ENCODE measurements at places on chromosomes 7 and 10.

GRCh38 chr7:28407651-28408050, 4.7 kb upstream of the CREB5 start:
- no peak for DNase-seq

- no peak for DNase-seq
These were observed 1148.5 kb upstream of the AUTS2 start for GRCh38 chr7:68449816-68450215.

GRCh38 chr10:70913893-70914240, 25.5 kb upstream of the PCBD1 start:
- peak; percentile 27 for DNase-seq

- no peak for DNase-seq
These were observed 63.7 kb upstream of the STEAP1B start for GRCh38 chr7:22563621-22564241.

DNA sequence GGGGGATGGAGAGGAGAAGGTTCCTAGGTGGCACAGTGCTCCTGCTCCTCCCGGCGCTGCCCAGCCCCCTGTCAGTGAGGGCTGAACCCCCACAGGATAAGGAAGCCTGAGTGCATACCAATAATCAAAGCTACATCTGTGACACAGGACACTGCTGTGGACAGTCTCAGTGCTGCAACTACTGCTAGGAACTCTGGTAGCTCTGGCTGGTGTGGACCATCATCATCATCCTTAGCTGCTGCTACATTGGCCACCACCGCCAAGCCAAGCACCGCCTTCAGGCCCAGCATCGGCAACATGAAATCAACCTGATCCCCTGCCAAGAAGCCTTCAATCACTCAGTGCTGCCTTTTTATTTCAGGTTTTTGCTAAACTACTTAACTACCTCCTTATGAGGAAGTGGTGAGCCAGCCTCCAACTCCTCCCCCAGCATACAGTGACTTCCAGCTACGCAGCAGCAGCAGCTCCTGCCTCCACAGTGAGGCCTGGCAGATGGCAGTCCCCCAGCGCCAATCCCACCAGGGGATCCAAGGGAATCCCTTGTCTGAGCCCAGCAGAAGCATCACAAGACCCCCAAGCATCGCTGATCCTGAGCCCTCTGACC, 32.1 kb upstream of the SLC26A4 start:
- DNase-seq, result no peak

- no peak for DNase-seq
These were observed 22.2 kb upstream of the UNCX start for GRCh38 chr7:1210321-1210978.

- DNase-seq, result no peak
These were observed 4.4 kb upstream of the STEAP4 start for GRCh38 chr7:88310956-88311674.

DNA sequence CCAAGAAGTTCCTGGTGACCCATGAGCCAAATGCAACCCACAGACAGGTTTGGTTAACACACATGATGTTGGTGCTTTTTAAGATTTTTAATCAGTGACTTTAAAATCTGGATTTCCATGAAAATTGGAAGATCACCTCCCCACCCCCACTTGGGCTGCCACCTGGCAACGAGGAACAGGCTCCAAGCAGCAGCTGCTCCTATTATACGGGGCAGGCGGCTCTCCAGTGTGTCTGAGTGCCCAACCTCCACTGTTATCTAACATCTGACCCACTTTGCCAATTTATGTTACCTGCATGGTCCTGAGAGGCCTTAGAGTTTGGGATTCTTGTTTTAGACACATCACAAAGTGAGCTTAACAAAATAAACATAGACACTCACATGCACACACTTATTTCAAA, 56.4 kb downstream of the SGMS1 start:
- DNase-seq, result no peak

DNA sequence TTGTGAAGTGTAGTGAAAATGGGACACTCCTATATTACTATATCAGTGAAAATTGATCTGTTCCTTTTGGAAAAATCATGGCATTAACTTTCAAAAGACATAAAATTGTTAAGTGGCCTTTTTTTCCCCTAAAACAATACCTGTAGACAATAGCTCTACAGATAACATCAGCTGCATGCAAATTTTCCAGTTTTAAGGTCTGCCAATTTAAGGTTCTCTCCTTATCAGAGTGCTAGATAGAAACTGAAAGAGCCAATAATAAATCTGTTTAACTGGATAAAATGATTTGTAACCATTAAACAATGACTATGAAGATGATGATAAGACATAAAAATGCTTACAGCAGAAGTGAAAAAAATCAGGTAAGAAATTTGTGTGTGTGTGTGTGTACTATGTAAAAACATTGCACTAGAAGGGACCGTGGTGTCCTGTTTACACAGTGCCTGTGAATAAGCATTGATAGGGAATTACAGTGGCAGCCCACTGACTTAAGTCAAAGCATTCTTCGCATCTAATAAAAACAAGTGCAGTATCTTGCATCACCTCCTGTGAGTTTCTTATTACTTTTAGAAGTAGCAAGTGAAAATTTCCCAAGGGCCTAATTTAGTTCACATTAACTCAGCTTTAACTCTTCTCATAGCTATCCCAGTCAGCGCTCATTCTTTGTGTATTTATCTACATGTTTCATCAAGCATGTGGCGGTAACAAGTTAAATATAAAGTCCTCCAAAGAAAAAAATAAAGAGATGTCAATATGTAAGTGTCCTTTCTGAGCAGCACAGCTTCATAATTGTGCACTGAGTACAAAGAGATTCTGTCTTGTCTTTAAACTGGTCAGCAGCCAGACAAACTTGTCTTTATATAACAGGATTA, 261.9 kb downstream of the ARL4A start:
- no peak for DNase-seq

DNA sequence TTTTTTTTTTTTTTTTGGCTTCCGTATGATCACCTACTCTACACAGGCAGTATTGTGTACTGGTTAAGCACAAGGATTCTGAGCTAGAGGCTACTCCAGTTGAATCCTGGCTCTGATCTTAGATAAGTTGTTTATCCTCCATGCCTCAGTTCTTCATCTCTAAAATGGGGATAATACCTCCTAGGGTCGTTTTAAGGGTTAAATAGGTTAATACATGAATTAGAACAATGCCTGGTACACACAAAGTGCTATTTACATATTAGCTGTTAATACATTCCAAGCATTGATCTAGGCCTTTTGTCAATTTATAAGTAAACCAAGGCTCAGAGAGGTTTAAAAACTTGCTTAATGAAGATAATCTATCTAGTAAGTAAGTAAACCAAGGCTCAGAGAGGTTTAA, 59.0 kb downstream of the ST7 start:
- DNase-seq, result no peak

DNA sequence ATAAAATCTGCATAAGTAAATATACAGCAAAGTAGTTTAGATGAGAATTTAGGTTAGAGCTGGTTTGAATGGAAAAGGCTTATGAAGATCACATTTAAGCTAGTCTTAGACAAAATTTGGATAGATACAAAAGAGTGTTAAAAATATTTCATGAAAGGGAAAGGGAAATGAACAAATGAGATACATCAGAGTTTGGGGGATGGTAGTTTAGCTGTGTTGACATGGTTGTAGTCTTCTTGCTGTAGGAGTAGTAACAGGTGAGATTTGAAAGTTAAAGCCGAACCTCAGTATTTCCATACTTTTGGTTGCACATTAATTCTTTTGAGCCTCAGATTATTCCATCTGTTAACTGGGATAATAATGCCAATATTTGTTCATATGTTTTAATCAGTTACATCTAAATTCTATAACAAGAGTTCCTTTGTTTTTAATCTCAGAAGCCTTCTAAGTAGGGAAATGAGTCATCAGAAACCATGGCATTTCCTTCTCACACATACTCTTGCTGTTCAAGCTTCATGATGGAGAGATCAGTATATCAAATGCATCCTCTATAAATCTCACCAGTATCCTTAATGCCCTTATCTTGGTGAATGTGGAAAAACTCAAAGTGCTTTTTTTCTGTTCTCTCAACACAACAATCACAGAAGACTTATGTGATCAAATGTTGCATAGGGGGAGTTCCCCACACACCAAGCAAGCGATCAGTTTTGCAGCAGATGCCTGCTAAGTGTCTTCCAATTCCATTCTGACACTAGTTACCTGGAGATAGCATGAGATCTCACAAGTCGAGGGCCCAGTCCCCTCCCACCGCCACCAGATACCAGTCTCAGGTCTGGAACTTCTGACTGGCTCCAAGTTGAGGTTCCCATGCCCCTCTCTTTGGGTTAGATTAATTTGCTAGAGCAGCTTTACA, 84.7 kb downstream of the MAPK8 start:
- DNase-seq, result no peak

DNA sequence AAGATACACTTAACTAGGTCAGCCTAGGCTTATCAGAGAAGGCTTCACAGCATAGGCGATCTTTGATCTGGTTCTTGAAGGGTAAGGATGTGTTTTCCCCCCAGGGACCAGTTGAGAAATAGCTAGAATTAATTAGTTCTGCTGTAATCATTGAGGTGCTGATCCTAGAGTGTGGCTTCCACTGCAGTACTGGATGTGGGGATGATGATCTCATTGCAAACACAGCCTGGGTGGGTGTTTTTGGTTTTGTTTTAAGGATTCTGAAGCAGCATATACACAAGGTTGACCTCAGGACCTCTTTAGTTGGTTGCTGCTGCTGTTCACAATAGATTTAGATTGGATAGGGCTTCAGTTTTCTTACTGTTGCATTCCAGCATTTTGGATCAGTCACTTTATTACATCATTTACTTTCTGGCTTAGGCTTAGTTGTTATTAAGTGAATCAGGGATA, 159.7 kb downstream of the AUTS2 start:
- DNase-seq, result no peak

GRCh38 chr10:70197235-70197945, 27.1 kb upstream of the SAR1A start:
- no peak for DNase-seq

DNA sequence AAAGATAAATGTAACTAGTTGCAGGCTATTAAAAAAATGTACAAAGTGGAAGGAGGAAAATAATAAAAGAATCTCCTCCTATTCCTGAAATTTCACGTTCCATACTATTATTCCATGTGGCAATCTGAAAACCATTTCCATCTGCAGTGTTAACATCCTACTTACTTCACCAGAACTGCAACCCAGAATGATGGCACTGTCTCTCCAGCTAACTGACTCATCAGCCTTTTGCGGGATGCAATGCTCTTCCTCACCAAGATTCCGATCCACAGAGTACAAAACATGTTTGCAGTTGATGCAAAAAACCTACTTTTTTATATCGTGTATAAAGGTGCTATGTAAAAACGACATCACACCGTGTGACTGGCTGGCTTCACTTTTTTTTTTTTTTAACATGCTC, 50.8 kb downstream of the ESYT2 start:
- DNase-seq, result no peak

DNA sequence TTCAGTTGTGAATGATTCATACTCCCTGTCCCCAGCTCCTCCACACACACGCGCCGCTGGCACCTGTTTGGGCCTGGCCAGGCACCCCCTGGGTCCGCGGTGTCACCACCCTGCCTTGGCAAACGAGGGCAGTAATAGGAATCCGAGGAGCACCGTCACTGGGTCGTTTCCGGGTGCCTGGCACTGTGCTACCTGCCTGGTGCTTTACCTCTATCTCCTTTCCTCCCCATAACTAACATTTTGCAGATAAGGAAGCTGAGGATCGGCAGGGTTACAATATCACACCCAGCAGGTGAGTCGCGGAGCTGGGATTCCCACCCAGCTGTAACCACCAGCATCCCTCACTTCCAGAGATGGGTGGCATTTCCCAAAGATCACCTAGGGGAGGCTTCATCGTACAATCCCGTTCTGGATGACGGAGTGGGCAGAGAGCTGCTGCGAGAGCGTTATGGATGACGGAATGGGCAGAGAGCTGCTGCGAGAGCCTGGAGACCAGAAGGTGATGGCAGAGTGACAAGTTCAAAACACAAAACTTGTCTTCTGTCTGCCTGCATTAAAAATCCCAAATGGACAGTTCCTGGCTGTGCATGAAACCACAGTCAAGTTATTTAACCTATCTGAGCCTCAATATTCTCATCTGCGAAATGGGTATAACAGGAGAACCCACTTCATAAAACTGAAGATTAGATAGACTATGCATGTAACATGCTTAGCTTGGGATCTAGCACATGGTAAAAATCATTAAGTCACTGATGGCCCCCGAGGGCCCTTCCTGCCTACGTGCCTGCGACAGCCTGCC, 1.1 kb upstream of the HSPA12A start:
- DNase-seq, result no peak

DNA sequence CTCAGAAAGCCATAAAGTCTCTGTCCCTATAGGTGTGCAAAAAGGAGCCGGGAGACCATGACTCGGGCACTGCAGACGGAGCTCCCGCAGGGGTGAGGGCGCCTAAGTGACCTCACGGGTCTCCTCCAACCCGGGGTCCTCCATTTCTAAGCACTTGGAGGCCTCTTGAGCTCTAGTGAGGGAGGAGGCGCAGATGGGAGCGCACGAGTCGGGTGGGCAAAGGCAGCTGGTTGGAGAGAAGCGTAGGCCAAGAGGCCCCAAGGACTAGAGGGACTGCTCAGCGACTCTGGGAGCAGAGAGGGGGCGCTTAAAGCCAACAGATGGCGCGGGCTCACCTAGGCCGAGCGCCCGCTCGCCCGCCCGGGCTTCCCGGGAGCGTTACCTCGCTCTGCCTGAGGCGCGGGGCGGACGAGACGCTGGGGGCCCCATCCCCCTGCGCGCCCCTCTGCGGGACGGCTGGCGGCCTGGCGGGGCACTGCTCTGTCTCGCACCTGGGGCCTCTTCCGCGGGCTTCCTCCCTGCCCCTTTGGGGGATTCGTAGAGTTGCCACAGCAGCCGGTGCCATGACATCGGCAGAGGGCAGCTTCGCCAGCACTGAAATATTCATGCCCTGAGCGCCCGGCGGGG, 523 bp upstream of the CDH23 start:
- no peak for DNase-seq

- no peak for DNase-seq
These were observed 5.4 kb upstream of the CEP41 start for GRCh38 chr7:130446259-130446658.

- DNase-seq, result no peak
These were observed 141.9 kb upstream of the MKI67 start for GRCh38 chr10:128268015-128268722.

GRCh38 chr10:129123428-129123827, 343.6 kb upstream of the MGMT start:
- no peak for DNase-seq

DNA sequence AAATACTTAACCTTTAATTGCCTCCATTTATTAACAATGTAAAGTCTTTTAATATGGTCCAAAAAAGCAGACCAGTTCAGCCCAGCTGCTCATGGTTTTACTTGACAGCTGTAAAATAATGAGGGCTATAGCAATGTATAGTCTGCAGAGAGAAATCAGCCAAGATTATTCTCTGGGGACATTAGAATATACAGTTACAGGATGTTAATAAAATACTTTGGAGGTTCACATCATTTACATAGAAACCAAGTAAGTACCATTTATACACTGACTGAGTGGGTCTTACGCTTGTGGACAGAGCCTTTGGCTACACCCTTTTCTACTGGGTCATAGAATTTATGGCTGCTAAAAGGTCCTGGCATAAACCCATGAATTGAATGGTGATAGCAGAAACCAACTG, 340.7 kb upstream of the CELF2 start:
- DNase-seq, result no peak

- no peak for DNase-seq
These were observed 51.3 kb downstream of the PWWP2B start for GRCh38 chr10:132448248-132448731.

Data from chondrocyte (in vitro differentiated cells).